Activated CD4-positive, alpha-beta memory T cell treated with anti-CD3 and anti-CD28 coated beads for 36 hours (primary cell): ENCODE measurements at places on chromosomes 16 and 17.

- peak; percentile 20 for DNase-seq
These were observed 11.2 kb upstream of the MTSS2 start for GRCh38 chr16:70696952-70697593.

- no peak for DNase-seq
These were observed 680.3 kb upstream of the SOX9 start for GRCh38 chr17:71440513-71440912.

DNA sequence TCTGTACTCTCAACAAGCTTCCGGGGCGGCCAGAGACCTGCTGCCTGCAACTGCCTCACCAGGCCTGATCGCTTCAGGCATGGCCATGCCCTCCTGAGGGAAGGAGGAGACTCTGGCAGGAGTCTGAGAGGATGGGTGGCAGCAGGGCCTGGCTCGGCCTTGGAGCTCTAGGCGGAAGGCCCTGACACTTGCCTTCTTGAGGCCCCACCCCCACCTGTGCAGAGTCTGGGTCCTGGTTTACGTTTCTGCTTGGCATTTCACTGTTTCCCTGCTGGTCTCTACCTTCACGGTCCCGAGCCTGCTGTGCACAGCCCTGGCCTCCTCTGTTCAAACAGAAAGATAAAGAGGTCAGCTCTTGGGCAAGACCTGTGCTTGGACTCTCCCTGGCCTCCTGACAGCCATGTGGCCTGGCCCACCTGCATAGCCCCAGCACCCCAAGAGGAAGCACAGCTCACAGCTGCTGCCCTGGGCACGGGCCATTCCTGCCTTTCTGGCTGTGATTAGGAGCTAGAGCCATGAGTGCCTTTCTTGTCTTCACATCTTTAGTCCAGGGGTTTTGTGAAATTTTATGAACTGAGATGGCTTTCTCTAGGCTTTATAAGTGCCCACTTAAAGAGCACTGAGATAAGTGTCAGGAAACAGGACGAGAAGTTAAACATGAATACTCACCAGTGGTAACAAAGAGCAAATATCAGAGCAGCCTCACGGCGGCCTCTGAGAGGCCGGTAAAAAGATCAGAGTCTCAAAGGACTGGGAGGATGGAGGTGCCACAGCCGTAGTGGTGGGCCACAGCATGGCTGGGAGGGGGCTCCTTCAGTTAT is 25.6 kb upstream of the MTSS2 start:
- no peak for DNase-seq

DNA sequence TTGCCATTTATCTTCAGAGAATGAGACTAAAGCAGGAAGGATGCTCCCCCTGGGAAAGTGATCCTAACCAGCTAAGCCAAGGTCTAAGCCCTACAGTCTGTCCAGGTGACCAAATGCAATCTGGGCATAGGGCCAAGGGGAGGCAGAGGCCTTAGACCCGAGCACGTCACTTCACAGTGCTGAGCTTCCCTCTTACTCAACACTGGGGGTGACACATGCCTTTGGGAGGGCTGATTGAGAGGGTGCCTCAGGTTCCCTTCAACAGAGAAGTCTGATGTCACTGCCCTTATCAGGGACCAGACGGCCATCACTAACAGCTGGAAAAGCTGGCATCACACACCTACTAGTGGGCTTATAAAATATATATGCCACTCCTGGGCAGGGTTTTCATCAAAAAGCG is 4.0 kb downstream of the CIAO2B start:
- no peak for DNase-seq

- no peak for DNase-seq
These were observed 16.8 kb upstream of the FASN start for GRCh38 chr17:82114872-82115271.

DNA sequence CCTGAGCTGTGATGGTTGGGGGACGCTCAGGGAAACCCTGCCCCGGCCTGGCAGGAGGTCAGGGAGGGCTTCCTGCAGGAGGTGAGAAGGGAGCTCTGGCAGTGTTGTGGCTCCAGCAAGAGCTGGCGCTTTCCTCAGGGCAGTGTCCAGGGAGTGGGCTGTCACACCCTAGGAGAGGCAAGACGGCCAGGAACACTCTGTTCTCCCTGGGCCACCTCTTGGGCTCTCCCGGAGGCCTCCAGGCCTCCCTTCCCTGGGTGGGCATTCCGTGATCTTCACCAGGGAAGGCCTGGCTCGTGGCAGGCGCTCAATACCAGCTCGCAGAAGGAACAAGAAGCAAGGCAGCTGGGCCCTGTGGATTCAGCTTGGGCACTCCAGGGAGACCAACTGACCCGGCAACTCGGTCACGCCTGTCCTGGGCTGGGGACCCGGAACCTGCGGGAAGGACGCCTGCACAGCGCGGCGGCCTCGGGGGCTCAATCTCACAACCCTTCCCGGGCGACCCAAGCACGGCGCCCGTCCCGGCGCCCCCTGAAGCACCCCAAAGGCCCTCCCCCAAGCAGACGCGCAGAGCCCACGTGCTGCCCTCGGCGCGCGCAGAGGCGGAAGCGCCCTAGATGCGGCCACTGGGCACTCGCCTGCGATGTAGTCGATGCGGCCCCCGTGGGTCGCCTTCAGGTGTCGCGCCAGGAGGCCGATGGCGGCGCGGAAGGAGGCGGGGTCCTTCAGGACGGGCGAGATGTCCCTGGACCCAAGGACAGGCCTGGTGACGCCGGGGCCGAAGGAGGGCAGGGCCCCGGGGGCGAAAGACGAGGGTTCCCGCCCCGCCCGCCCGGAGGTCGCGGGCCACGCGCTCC is 588 bp downstream of the APRT start:
- peak; percentile 70 for DNase-seq

GRCh38 chr17:79006046-79006445 is 3.5 kb downstream of the CANT1 start:
- no peak for DNase-seq

DNA sequence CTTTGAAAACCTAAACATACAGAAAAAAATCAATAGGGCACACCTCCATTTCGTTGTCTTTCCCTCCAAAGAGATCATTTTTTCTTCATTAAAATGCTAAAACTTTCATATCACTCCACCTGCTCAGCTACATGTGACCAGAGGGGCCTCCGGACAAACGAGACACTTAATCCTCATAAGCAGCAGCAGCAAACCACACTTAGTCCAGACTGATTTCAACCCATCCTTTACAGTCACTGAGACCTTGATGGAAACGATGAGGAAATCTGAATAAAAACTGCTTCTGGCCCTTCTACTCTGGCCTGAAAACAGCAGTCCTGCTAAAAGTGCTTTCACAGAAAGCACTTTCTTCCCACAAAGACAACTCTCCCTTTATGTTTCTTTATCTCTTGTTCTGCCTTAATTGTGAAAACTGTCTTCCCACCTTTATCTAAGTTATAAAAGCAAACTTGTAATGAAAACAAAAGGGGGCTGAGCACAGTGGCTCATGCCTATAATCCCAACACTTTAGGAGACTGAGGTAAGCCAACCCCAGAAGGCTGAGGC is 4.6 kb downstream of the ANKRD11 start:
- no peak for DNase-seq

DNA sequence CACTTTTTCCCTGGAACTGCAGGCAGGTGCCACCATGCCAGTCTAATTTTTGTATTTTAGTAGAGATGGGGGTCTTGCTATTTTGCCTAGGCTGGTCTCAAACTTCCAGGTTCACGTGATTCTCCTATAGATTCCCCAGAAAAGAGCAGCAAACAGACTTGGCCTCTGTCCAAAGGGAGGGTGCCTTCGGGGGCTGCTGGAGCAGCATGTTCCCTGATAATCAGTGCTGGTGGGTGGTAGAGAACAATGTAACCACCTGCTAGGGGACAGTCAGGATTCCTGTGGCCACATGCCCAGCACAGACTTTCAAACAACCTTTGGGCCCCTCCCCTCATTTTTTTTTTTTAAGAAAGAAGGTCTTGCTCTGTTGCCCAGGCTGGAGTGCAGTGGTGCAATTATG is 14.2 kb upstream of the CCNF start:
- no peak for DNase-seq

DNA sequence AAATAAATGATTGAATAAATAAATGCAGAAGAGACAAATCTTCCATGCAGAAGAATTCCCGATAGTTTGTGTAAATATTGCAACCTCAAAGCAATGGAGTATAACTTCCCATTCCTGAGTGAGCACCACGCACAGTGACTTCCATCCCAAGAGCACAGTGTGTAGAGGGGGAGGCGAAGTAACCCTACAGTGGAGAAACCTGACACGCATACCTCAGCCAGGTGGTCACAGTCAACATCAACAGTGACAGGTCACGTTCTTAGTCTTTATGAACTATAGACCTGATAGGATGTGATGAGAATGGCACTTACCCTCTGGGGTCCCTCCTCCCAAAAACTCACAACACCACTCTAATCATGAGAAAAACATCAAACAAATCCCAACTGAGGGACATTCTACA is 111.6 kb downstream of the DYNLRB2 start:
- no peak for DNase-seq
